GM06990 (cell line): ENCODE measurements at places on chromosomes 2 and 18.

DNA sequence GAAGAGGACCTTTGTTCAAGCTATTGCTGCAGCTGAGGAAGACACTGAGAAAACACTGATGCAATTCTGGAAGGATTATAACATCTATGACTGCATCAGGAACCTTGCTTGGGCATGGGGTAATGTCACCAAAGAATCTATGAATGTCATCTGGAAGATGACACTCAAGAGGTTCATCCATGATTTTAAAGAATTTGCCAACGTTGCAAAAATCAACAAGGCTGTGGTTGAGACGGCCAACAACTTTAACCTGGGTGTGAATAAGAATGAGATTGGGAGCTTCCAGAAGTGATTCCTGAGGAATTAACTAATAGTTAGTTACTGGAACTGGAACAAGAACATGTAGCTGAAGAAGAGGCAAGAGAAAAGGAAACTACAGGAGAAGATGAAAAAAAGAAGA lies 126.4 kb upstream of the SP5 start:
- no peak for DNase-seq

DNA sequence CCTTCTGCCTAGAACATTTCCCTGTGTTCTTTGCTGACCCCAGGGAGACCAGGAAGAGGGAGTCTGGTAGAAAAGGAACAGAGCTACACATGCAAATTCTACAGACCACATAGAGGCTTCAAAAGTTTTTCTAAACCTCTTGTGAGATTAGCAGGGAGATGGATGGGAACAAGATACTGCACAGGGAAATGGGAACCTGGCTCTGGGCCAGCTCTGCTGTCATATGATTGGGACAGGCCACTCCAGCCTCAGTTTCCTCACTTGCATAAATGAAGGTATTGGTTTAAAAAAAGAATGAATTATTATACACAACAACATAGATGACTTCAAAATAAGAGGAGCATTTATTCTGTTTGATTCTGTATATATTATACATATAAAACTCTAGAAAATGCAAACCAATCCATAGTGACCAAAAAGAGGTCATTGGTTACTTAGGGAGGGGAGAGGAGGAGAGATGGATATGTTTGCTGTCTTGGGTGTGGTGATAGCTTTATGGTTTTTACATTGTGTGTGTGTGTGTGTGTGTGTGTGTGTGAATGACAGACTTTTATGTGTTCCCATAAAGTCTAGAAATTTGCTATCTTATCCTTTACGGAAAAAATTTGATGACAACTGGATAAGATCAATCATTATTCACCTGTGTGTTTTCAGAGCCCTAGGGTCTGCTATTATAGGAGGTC lies 115.5 kb downstream of the MGAT5 start:
- no peak for DNase-seq

DNA sequence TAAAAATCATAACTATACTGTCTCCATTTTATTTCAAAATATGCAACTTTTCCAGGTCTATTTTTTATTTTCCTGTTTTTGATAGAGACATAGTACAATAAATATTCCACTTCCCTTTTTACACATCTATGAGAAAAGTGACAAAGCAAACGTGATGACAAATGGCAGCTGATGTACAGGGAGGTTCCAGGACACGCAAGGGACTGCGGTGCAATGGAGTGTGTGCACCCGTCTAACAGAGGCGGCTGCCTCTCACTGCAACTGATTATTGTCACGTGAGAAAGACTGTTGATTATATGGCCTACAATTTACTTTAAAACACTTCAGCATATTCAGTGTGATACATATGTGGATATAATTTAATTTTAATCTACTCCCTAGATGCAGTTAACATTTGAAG lies 142.6 kb downstream of the LRRC30 start:
- no peak for DNase-seq

DNA sequence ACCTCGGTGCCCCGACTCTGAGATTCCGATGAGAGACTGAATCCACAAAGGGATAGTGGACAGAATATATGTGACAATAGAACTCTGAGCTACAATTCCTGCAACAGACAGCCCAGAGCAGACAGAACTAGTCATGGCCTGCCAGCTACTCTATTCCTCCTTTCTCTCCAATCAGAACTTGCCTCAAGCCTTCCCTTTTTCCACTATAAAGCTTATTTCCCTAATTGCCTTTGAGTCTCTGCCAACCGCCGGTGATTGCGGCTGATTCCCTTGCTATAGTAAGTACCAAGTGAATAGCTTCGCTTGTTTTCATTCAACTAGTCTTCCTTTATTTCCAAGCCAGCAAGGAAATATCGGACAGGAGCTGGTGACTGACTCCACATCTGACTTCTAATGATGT lies 96.8 kb downstream of the DSC3 start:
- no peak for DNase-seq

DNA sequence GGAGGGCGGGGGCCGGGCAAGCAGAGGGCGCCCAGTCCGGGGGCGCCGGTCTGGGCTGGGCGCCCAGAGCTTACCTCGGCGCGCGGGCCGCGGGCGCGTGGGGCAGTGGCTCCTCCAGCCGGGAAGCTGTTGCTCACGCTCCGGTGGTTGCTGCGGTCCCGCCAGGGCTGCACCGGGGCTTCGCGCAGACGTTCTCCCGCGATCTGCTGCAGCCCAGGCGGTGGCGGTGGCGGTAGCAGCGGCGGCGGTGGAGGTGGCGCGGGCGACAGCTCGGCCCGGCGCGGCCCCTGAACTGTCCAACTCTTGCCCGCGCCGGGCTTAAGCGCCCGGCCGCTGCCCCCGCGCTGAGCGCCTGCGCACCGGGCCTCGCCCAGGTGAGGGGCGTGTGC lies 391 bp downstream of the ZNF385B start:
- peak; percentile 13 for DNase-seq

DNA sequence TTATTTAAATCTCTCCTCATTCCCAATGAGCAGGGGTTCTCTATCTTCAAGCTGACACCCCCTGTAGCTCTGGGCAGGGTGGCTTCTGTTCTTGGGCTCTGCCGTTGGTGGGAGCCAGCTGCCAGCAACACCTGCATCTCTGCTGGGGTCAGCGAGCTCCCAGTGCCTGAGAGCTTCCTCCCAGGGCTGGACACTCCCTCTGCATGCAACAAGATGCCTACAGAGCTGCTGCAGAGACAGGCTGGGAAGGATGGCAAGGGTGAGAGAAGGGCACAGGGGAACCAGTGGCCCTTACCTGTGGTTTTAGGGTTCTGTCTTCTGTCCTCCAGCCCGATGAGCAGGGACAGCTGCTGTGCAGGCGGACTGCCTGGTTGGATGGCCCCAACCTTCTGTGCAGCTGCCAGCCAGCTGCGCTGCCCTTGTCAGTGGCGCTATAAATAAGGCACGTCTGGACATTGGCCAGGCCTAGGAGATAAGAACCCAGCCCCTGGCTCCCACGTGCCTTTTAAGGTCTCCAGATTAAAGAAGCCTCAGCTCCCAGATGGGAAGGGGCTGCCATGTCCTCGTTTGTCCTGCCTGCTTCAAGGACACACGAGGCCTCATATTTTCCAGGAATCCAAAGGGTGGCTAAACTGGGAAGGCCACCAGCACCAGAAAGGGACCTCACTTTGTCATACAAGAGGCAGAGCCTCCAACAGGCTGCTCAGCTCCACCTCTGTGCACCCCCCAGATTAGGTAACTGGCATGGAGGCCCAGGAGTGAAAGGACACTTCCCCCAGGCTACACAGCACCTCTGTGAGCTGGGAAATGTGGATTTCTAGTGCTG lies 39.5 kb upstream of the FHL2 start:
- no peak for DNase-seq

DNA sequence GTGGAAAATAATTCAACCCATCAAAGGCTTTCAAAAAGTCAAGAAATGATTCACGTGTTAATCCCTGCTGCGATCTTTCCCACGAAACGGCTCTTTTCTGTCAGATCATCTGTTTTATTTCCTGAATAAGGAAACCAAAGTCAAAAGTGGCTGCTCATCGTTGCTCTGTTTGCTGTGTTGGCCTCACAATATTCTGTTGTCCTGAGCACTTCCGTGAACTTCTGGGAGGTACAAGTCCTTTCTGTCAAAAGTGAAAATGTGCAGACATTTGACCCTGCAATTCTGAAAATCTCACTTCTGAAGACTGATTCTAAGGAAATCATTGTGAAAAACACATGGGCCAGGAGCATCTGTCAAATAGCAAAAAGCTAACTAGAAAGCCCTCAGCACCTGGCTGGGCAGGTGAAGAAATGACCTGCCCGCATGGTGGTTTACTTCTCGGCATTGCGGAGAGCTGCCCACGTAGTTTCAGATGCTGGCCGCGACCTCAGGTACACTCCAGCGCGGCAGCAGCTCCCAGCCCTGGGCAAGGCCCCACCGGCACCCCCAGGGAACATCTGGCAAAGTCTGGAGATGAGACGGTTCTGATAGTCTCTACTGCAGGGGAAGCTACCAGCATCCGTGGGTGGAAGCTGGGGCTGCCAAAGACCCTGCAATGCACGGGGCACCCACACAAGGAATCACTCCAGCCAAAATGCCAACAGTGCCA lies 31.9 kb upstream of the GPC1 start:
- no peak for DNase-seq

- no peak for DNase-seq
These were observed 937 bp upstream of the LANCL1 start for GRCh38 chr2:210477496-210477895.

DNA sequence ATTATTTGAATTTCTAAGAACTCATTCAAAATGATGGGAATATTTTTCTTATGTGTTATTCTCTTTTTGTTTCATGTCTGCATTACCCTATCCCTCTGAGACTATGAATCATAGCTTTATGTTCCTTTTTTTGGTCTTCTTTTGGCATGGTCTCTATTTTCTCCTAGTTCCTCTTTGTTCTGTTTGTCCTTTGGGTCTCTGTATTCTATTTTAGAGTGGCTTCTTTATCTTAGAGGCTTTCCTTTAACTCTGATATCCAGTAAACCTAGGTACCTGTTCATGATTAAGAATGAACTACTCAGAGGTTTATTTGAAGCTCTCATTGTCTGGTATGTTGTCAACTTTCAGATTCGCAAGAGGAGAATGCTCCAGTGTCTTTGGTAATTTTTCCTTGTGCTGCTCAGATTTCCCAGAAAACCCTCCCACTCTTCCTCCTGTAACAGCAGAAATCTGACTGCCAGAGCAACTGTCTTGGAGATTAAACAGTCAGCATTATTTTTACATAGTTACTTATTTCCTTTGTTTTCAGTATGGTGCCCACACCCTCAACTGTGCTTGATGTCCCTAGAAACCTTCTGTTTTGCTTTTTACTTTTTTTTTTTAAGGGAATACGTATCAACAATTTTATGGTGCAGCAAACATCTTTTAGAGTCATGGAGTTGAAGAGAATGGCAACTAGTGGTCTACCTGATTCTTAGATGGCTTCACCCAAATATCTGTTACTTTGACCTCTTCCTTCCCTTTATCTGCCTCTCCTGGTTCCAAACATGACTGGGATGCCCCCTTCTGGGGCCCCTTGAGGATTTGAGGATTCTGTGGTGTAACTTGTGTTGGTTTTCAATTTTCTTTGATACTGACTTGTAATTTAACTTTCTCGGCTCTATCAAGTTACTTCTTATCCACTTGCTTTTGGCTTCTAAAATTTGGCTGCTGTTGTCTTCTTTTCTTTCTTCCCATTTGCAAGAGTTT lies 92.0 kb downstream of the DPP10 start:
- no peak for DNase-seq

- no peak for DNase-seq
These were observed 24.3 kb downstream of the TMEM237 start for GRCh38 chr2:201618744-201619662.

DNA sequence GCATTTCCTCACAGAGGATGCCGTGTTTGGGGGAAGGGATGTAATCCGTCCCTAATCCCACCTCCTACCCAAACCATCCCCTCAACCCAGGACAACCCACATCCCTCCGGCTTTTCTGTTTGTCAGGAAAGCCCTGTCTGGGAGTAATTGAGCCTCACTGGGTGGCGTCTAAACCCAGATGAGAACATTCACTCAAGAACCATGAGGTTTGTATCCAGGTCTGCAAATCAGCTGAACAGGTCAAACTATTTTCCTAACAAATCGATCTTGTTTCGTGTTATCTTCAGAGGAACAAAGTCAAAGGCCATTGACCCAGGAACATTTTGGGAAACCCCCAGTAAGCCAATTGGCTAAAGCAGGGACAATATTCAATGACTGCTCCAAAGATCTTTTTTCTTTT lies 25.7 kb downstream of the CYP27C1 start:
- no peak for DNase-seq

DNA sequence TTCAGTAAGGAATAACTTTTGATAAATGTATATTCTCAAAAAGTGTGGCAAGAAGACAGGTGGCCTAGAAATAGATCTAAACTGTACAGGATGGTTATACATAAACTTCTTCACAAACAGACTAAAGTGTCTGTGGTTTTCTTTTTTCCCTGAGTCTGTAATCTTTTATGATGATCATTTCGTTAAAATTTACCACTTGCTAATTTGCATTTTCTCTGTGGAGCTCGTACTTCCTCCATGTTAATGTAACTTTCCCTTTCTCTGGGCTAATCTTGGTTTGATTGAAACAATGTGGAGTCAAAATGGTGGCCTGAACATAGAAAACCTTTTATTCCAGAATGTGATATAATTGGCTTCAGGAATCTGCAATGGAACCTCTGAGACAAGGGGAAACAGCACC lies 166.2 kb downstream of the FTCDNL1 start:
- no peak for DNase-seq

- DNase-seq, result no peak
These were observed 209.8 kb downstream of the DCDC2C start for GRCh38 chr2:3913166-3913565.

DNA sequence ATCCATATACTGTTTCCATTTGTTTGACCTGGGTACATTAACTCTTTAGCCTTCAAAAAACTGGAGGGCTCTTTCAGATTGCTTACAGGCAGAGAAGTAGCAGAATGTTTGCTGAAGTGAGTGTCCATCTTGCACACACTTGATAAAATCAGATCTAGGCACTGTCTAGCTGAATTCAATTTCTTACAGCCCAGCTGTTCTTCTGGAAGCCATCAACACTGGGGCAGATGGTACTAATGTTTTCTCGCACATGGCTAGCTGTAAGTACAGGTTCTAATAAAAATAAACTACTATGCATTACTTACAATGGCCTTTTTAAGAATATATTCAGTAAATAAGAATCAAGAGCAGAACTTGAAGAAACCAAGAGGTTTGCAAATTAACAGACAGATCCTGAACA lies 175.9 kb downstream of the NBAS start:
- DNase-seq, result no peak
